ENCODE measurements at places on chromosomes 7 and 10. TPM values are rescaled to one million over a fixed set of nuclear protein-coding genes. Genes with fewer than 3 reads are reported as not detected.

- H3K4me3 ChIP-seq = no peak overlapping the region
- H3K4me1 ChIP-seq = no peaks in the 10 kb centered on the region
- no peaks in the 10 kb centered on the region for H3K36me3 ChIP-seq
- H3K27ac ChIP-seq = no peak overlapping the region
- no peak for DNase-seq
- H3K27me3 ChIP-seq = no peaks in the 10 kb centered on the region
These were observed 44.7 kb downstream of the KLF6 start for GRCh38 chr10:3740157-3740871.

The TFEC gene
- total RNA-seq = 2.5 TPM

The CAV2 gene
- total RNA-seq = 246 TPM

GRCh38 chr10:89813546-89813945, 112.2 kb downstream of the KIF20B start:
- H3K27ac ChIP-seq = no peak overlapping the region

DNA sequence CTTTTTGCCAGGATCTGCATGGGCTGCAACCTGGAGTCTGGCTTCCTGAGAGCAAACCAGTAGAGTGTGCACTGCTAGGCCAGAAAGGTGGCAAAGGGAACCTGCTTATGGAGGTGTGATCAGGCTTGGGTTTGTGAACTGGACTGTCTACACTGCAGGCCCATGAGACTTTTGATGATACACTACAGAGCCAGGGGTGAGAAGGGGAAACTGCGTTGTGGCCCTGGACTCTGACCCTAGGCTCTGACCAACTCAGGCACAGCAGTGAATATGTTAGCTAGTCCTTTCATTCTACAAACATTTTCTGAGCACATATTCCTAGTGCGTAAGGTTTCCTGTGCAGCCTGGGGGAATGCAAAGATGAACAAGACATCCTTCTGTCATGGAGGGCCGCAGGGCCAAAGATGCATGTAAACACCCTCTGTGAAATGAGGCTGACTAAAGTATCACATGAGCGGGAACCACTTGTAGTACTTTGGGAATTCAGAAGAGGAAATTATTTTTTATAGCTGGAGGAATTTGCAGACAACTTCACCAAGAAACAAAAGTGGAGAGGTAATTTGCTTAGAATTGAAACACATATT, 63.8 kb upstream of the HPS1 start:
- H3K4me3 ChIP-seq = no peak overlapping the region
- no peaks in the 10 kb centered on the region for H3K36me3 ChIP-seq
- H3K27ac ChIP-seq = no peak overlapping the region
- H3K4me1 ChIP-seq = no peaks in the 10 kb centered on the region
- DNase-seq = no peak

DNA sequence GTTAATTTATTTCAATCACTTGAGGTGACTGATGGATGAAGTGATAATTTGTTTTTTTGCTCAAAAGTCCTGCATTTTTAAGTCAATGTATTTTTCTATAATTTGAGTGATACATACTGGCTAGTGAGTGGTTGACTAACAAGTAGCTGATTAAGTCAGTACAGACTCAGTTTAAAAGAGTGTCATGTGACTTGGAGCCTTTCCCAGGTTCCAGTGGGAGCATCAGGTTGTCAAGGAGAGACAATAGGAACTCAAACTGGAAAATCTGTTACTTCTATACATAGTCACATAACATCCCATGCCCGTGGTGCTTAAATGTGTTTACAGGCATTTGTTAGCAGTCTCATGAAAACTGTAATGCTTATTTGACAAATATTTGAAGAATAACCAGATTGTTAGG, 154.7 kb downstream of the ANK3 start:
- no peak overlapping the region for H3K27ac ChIP-seq
- no peaks in the 10 kb centered on the region for H3K27me3 ChIP-seq
- no peak overlapping the region for H3K4me3 ChIP-seq
- peak; percentile 50 for DNase-seq
- H3K36me3 ChIP-seq = no peaks in the 10 kb centered on the region

DNA sequence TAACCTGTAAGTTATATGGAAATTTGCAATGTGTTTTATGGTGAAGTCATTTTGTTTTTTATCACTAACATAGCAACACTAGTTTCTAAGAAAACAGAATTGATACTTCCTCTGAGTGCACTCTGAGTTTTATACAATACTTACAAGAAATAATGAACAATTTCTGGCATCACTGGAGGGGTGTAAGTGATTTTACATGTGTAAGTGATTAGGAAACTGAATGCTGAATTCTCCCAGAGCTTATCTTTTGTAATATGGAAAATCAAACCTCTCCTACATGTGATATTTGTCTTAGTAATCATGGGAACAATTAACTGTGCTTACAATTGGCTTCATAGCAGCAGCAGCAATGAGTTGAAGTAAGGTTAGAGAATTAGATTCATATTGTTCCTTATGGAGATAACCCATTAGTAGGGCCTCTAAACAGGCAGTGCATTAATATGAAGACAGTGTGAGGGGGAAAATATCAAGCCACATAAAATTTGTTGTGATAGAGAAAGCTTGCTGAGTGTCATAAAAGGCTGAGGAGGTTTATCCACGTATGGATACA, 37.4 kb downstream of the SEMA3C start:
- H3K4me3 ChIP-seq = no peak overlapping the region
- no peaks in the 10 kb centered on the region for H3K27me3 ChIP-seq
- no peaks in the 10 kb centered on the region for H3K4me1 ChIP-seq
- no peaks in the 10 kb centered on the region for H3K36me3 ChIP-seq
- no peak overlapping the region for H3K27ac ChIP-seq
- DNase-seq = no peak

DNA sequence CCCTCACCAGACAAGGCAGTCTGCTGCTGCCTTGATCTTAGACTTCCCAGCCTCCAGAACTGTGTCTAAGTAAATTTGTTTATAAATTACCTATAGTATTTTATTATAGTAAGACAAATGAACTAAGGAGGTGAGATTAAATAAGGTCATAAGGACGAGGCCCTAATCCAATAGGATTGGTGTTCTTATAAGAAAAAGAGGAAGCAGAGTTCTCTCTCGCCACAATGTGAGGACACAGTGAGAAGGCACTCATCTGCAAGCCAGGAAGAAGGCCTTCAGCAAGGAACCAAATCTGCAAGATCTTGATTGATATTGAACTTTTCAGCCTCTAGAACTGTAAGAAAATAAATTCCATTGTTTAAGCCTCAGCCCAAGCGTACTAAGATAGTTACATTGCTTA, 6.1 kb upstream of the ZNF438 start:
- peaks cover 16% of the 10 kb centered on the region for H3K4me1 ChIP-seq
- no peak overlapping the region for H3K27ac ChIP-seq
- DNase-seq = no peak
- H3K4me3 ChIP-seq = no peak overlapping the region
- no peaks in the 10 kb centered on the region for H3K36me3 ChIP-seq
- no peaks in the 10 kb centered on the region for H3K27me3 ChIP-seq

The FAM237B gene
- not detected for total RNA-seq

- peaks cover 12% of the 10 kb centered on the region for H3K4me1 ChIP-seq
- DNase-seq = no peak
- H3K36me3 ChIP-seq = no peaks in the 10 kb centered on the region
- no peaks in the 10 kb centered on the region for H3K27me3 ChIP-seq
- no peak overlapping the region for H3K27ac ChIP-seq
These were observed 11.3 kb upstream of the TRPV6 start for GRCh38 chr7:142896741-142897379.

All from thyroid gland (tissue), 4 donors.